ENCODE measurements at places on chromosomes 7 and 10.
A peak's percentile ranks its signal among the peaks of the same experiment; 100 is the strongest.

- no peak for DNase-seq
These were observed 633.8 kb upstream of the IGFBP3 start for GRCh38 chr7:46554688-46555422.

GRCh38 chr10:50419091-50419490, 167.8 kb upstream of the ASAH2 start:
- DNase-seq = no peak

GRCh38 chr10:110858297-110858934, 13.3 kb upstream of the PDCD4 start:
- no peak for DNase-seq

GRCh38 chr7:79828866-79829265, 305.8 kb upstream of the GNAI1 start:
- no peak for DNase-seq

- DNase-seq = peak; percentile 52
These were observed 99.7 kb upstream of the CAV2 start for GRCh38 chr7:116399819-116400218.

- DNase-seq = no peak
These were observed 26.4 kb upstream of the KNDC1 start for GRCh38 chr10:133133471-133134231.

DNA sequence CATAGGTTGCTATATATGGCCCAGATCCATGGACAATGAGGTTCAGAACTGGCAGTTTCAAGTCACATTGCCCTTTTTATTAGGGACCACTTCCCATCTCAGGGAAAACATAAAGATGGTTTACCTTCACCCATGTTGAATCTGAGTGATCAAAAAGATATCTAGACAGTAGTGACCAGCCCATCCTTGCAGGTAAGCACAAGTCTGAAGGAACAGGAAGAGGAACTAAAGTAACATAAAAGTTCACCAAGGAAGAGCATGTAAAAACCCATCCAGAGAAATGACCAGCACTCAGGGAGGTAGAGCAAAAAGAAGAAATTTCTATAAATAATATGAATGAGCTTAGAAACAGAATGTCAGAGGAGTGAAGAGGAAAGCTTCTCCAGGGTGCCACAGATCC, 382.5 kb downstream of the PARD3 start:
- no peak for DNase-seq

DNA sequence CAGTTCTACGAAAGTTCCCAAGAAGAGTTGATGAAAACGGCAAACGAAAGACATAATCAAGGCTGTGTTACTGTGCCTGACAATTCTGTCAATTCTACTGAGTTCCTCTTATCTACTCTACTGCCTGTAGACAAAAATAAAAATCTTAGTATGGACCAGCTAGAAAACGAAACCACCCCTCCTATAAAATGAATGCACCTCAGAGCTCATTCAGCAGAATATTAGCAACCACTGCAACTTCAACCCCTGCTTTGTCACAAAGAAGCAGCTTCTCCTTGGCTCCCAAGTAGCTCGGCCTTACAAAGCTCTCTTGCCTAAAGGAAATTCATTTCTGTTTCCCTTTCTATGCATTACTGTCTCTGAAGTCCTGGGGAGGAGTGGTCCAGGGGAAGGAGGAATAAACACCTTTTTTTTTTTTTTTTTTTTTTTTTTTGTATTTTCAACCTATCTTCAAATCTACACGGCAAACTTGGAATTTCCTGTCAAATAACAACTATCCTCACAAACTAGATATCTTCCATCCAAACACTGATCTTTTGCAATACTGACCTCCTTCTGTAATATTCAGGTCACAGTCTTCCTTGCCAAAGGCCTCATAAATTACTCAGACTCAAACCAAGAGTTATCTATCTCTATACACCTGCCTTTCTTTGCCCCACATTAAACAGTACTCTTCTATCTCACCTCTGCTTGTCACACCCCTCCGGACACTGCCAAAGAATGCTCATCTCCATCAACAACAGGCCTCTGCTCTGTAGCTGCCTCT, 74.3 kb downstream of the GLI3 start:
- no peak for DNase-seq

DNA sequence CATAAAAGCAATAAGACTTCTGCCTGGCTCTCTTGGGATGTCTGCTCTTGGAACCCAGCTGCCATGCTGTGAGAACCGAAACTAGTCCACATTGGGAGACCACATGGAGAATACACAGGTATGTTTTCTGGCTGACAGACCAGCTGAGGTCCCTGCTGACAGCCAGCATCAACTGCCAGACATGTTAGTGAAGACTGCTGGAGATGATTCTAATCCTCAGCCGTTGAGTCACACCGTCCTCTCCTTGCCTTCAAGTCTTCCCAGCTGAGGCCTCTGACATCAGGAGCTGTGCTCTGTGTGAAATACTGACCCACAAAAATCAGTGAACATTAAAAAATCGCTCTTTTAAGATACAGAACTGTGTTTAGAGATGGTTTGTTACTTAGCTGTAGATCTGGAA, 36.9 kb upstream of the AGR2 start:
- DNase-seq = no peak

GRCh38 chr7:66583490-66584110, 45.1 kb upstream of the KCTD7 start:
- DNase-seq = no peak

DNA sequence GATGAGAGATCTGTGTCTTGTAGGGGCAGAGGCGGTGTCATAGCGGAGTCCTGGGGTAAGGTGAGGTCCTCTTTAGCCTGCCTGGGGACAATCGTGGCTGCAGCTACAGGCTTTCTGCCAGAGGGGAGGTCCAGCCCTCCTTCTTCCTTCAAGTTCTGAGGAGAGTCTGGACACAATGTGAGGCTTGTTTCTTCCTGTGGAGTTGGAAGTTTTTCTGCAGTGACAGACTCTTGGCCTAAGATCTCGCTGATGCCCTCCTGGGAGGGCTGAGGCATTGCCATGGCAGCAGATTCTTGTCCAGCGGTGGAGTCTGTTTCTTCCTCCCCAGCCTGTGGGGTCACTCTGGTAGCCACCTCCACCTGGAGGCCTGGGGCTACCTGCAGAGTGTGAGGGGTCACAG, 4.4 kb downstream of the NACAD start:
- DNase-seq = no peak

DNA sequence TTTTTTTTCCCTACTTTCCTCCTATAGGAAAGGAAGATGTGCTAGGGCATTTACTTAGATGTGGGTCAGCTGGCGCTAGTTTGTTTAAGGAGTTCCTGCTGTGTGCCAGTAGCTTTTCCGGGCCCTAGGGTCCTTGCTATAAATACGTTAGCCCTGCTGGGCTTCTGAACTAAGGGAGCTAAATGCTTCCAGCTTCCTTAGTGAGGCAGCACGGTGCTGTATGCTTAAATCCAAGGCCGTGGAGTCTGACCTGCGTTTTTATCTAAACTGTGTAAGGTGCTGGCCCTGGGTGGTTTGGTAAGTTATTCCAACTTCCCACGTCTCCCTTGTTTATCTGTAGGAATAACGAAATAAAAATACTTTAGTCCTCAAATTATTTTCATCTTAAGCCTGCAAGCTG, 594 bp downstream of the TDRD1 start:
- no peak for DNase-seq

DNA sequence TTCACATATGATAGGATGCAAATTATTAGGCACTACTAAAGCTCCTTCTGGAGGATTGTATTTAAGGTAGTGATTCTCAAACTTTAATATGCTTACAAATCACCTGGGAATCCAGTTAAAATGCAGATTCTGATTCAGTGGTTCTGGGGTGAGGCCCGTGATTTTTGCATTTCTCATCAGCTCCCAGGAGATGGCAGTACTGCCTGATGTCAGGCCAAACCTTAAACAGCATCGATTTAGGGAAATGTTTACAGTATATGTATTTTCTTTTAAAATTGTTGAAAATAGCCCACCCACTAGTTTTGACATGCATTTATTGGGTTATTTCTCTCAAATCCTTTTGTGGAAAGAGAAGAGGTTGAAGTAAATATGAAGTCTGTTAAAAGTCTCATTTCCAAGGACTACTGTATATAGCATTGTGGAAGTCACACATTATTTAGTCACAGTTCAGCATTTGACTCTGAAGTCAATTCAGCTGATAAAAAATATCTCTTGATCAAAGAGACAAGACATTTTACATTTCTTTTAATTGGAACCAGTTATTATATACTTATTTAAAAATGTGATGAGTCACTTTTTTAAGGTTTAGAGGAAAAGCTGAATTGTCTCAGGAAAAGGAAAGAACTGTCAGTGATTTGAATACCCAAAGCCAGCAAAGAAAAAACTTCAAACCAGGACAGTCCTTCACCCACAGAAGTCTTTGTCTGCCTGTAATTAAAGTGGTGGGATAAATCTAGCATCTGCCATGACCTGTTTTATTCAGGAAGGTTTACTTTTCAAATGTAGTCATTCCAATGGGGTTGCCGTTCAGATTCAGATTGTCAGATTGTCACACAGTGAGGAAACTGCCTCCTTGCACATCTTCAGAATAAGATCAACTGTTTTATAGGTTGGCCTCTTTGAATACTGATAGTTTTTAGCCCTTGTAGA, 21.1 kb upstream of the HBP1 start:
- peak; percentile 17 for DNase-seq

- no peak for DNase-seq
These were observed 95.8 kb upstream of the CACUL1 start for GRCh38 chr10:118850418-118851061.

GRCh38 chr10:121525251-121526134, 72.8 kb downstream of the FGFR2 start:
- no peak for DNase-seq

DNA sequence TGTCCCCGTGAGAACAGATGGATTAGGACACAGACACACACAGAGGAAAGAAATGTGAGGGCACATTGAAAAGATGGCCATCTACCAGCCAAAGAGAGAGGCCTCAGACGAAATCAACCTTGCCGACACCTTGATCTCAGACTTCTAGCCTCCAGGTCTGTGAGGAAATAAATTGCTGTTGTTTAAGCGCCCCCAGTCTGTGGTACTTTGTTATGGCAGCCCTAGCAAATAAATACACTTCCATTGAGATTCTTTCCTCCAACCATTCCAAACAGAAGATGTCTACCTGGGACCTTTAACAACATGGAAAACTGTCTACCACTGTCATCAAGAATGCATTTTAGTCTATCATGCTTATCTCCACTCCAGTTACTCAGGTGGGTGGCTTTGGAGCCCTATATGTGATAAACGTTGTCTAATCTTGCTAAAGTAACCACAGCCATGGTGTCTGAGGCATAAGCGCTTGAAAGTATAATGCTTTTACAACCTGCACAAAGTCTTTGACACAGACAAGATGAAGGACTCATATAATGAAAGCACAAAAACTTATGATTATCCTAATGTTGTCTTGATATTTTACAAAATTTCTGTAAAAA, 244.3 kb downstream of the MTERF1 start:
- DNase-seq = no peak

Measured in skin of body (tissue), 3 donors.